CD4-positive, alpha-beta T cell treated with Interleukin-15 for 1 hour (primary cell): ENCODE measurements at places on chromosomes 2 and 18.

- DNase-seq: no peak
Measured at GRCh38 chr2:38592951-38593350, 9.8 kb downstream of the HNRNPLL start.

DNA sequence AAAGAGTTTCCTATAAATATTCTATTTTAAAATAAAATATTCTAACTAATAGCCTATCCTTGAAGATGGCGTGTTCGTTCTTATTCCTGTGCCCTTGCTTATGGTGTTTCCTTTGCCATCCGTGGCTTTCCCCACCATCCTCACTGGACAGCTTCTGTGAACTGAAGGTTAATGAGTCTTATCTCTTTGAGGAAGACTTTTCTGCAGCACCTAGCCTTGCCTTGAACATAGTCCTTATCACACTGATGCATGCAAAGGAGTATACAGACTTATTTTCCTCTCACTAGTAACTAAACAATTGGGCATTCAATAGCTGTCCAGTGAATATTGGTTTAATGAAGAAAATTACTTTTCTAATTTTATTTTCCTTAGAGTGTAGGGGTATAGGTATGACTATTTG, 88.1 kb downstream of the GULP1 start:
- no peak for DNase-seq

GRCh38 chr2:95240556-95240955, 33.2 kb downstream of the ZNF892 start:
- DNase-seq: no peak

DNA sequence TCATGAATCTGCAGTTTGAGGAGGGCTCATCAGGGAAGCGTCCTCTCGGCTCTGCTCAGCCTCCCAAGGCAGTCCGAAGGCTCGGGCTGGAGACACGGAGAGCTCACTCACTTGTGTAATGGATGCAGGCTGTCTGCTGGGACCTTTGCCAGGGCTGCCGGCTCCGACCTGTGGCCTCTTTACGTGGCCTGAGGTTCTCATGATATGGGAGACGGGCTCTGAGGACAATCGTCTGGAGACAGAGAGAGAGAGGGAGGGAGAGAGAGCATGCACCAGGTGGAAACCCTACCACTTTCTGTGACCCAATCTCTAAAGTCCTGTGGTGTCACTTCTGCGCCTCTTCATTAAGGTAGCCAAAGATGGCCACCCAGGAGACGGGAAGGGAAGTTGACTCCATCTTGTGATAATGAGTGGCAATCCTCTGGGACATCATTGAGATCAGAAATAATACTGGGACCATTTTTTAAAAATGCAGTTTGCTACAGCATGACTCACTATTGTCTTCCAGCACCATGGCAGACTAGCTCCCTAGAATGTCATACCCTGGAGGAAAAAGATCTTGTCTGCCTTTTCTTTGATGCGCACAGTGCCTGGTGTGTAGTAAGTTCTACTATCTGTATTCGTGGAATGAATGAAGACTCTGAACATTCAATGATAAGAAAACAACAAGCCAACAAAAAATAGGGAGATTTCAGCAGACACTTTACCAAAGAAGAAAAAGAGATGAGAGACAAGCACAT, 60.2 kb downstream of the CD8B2 start:
- DNase-seq: no peak

- DNase-seq: no peak
Measured at GRCh38 chr2:54845514-54845913, 122.1 kb downstream of the EML6 start.

GRCh38 chr2:29530281-29530680, 391.1 kb downstream of the ALK start:
- no peak for DNase-seq

DNA sequence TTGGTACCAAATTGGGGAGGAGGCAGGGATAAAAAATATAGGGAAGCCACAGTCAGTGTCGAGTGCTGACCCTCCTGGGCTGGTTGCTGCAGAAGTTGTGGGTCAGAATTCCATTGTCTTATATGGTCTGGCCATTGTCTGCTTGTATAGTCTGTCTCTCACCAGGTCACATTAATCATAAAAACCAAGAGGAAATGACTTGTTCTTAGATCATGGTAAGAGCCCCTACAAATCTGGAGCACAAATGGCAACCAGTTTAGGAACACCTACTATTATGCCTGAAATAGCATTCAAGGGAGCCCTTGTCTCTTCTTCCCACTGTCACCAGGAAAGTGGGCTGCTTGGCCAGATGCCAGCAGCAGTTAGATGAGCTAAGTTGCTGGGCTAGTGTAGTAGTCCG, 119.7 kb upstream of the RMP24 start:
- DNase-seq: no peak

- no peak for DNase-seq
Measured at GRCh38 chr2:160205505-160205904, 5.4 kb upstream of the ITGB6 start.

- no peak for DNase-seq
Measured at GRCh38 chr2:157875641-157876065, 477 bp downstream of the ACVR1 start.

DNA sequence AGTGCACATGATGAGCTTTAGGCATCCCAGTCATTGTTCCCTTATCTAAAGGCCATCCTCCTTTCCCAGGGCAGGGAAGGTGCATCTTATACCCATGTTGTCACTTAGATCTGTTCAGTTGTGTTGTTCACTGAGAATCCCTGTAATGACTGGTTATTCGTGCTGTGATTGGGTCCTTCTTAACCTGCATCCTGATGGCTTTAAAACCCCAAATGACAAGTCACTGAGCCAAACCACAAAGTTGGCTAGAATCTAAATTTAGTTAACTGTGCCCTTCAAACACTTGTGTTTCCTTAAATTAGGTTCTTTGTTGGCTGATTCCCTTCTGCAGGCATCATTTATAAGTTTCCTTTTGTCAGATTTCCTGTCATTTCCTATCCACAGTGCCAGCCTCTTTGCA, 58.5 kb upstream of the SLC16A14 start:
- DNase-seq: no peak

DNA sequence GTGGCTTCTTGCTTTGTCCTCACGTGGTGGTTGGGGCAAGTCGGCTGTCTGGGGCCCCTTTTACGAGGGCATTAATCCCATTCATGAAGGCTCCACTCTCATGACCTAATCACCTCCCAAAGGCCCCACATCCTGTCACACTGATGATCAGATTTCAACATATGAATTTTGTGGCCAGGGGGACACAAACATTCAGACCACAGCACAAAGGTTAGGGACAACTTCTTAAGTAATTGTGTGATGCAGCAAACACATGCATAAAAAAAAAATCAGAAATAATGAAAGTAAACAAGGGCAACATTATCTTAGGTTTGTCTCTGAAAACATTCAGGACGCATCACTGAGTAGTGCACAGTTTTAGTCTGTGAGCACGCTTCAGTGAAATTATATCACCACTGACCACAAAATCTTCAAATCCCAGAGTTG, 54.2 kb upstream of the FRZB start:
- no peak for DNase-seq

- DNase-seq: no peak
Measured at GRCh38 chr2:137968477-137969417, 4.5 kb downstream of the HNMT start.
